Mesenteric fat pad (tissue), 1 donor: ENCODE measurements at places on chromosomes 3 and 15. TPM values are rescaled to one million over a fixed set of nuclear protein-coding genes. Genes with fewer than 3 reads are reported as not detected.

RLBP1 gene
- total RNA-seq: not detected

SPINK8 gene
- not detected for total RNA-seq

SELENOK gene
- total RNA-seq: 40.5 TPM

- no peak for DNase-seq
Observed at GRCh38 chr15:72964135-72964534, 88.1 kb upstream of the NEO1 start.

DNA sequence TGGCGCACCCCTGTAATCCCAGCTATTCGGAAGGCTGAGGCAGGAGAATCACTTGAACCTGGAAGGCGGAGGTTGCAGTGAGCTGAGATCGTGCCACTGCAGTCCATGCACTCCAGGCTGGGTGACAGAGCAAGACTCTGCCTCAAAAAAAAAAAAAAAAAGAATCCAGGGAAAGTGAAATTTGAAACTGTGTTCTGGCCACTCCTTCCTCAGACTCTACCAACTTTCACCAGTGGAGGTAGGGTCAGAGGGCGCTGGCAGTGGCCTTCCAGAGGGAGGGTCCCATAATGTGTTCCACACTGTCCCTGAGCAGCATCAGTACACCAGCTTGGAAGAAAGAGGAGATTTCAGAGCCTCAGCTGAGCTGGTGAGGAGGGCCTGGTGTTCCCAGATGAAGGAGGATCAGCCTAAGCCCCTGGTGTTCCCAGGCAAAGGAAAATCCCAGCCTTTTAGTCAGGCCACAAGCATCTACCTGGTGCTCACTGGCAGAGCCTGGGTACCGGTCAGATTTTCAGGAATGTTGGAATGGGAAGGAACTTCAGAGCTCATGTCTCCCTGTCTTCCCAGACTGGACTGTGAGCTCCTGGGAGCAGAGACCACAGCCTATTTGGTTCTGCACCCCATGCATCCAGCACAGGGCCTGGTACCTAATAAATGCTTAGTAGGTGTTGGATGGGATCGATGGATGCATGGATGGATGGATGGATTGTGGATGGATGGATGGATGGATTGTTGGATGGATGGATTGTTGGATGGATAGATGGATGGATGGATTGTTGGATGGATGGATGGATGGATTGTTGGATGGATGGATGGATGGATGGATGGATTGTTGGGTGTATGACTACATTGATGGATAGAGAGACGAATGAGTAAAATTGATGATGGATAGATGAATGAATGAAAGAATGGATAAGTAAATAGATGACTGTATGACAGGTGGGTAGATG lies 117.9 kb downstream of the CORO2B start:
- no peak for DNase-seq

GRCh38 chr3:5181469-5182141 lies 5.9 kb upstream of the EDEM1 start:
- no peak for DNase-seq

- DNase-seq: no peak
Observed at GRCh38 chr3:19267040-19267439, 118.7 kb downstream of the KCNH8 start.

- no peak for DNase-seq
Observed at GRCh38 chr3:158535918-158536317, 35.1 kb upstream of the MLF1 start.

GRCh38 chr3:150545419-150546225 lies 674 bp downstream of the SERP1 start:
- DNase-seq: peak; percentile 91

GRCh38 chr3:156299569-156299968 lies 179.2 kb downstream of the KCNAB1 start:
- no peak for DNase-seq

DNA sequence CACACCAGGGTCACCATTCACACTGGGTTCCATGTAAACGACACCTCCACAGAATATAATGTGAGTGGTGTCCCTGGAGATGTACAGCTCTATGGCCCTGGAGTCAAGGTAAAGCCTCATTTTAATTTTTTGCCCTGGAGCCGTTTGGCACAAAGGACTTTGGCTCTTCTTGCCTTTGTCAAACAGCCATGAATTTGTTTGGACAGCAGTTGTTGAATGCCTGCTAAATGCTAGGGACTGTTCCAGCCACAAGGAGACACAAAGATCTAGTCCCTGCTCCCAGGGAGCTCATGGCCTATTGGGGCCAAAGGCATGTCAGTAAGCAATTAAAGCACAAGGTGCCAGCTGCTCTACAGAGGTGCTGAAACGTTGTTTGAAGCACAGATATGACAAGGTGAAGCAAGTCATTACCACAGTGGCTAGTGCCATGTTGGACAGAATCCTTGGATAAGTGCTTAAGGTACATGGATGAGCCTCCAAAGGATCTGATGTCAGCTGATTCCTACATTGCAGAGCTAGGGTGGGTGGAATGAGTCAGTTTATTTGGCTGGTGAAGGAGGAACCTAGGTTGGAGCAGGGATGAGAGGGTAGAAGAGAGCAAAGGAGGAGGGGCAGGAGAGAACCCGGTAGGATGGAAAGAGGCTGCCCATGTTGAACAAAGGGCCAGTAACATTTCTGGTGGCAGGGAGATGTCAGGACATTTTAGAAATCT lies 171.9 kb upstream of the CTDSPL start:
- DNase-seq: no peak

DNA sequence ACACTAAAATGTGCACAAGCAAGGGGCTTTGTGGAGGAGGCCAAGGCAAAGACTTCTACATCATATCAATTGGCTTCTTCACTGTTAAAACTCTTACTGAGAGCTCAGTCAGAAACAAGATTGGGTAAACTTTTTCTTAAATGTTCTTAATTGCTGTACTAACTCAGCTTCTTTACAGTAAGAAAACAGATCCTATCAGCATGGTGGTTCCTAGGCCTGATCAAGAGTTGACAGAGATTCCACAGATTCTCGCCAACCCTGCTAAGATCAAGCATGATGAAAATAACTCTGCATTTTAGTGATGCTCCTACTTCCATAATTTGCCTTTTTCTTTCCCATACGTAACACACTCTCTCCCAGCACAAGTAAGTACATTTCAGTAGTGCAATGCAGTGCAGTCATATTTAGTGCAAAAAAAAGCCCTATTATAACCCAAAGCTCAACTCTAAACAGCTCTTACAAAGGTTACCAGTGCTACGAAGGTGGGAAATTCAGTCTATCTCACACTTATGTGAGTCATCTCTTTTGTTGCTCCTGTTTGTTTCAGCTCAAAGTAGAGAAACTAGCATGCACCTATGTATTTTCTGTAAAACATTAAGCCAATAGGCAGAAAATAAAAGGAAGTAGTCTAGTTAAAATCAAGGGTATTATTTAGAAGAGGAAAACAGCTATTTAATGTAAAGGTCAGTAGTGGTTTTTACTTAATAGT lies 29.9 kb downstream of the TIGIT start:
- no peak for DNase-seq

GRCh38 chr15:52021128-52021671 lies 2.2 kb downstream of the MAPK6 start:
- no peak for DNase-seq

- no peak for DNase-seq
Observed at GRCh38 chr3:172903642-172904320, 153.3 kb downstream of the ECT2 start.

DNA sequence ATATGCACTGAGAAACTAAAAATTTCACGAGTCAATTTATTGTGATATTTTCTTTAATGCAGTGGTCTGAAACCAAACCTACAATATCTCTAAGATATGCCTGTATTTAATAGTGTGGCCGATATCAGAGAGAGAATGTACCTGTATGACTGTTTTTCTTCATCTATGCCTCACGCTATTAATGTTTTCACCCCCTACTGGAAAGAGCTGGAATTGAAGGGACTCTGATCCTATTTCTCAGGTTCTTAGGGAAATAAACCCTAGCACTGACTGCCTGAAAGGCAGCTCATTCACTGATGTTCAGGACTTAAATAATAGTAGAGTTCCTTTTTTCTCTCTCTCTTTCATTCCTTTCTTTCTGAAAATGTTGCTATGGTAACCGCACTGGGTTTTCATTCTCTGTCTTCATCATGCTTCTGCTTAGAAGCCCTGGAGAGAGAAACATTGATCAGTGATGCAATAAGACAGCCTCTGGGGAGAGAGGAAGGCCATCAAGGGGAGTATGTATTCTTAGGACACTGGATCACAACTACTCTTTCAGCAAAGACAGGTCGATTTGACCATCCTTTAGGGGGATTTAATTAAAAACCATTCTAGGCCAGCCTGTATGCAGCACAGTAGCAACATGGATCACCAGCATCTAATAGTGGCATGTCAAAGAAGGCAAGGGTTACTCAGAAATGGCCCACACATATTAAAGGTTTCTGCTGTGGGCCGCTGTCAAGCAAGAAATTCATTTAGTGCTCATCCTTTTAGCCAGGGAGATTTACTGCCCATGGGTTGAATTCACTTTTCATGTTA lies 1135.7 kb downstream of the IGSF11 start:
- DNase-seq: no peak

DNA sequence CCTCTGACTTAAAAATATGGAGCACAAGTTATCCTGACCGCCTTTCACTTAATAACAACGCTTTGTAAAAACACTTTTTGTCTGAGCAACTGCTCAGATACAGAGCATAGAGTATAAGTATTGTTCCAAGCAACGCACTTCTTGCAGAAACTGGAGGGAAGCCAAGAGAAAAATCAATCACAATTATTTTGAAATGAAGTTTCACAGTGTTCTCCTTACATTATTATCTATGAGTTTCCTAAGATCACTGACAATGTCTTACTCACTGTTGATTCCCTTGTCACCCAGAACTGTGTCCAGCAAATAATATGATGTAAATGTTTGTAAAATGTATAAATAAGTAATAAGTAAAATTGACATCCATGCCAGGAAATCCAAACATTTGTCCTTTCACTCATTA lies 184.6 kb upstream of the GPR149 start:
- no peak for DNase-seq
